Astrocyte of the spinal cord (primary cell): ENCODE measurements at places on chromosomes 12 and 14.

DNA sequence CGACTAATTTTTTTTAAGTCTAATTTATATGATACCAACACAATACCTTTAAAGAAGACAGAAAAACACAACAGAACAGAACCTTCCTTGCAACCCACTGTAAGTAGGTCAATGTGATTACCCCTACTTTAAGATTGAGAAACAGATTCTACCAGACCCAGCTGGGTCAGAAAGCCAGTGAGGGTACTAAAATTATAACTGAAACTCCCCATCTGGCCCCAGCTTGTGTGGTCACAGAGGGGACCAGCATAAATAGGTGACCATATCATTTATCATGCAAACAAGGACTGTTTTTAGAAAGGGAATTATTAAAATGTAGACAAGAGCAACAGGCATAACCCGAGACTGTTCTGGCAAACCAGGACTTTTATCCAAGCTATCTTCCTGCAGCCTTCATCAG lies 30.1 kb upstream of the FRMD6 start:
- DNase-seq = no peak

GRCh38 chr12:117113231-117113630 lies 14.0 kb upstream of the TESC start:
- no peak for DNase-seq

DNA sequence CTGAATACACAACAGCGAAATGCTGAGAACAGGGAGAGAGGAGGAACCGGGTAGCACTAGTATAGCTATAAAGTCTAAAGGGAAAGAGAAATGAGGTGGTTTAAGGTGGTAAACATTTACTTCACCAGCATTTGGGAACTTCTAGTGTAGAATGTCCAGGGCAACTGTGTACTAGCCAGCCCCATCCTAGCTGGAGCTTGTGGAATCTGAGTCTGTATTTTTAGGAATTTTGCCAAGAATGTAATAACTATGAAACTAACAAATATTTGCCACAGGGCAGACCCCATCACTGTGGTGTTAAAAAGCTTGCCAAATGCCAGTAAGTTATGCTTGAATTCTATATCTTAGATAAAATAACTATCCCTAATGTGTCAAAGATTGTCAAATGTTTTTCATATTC lies 398.9 kb upstream of the MIS18BP1 start:
- DNase-seq = peak; percentile 27

DNA sequence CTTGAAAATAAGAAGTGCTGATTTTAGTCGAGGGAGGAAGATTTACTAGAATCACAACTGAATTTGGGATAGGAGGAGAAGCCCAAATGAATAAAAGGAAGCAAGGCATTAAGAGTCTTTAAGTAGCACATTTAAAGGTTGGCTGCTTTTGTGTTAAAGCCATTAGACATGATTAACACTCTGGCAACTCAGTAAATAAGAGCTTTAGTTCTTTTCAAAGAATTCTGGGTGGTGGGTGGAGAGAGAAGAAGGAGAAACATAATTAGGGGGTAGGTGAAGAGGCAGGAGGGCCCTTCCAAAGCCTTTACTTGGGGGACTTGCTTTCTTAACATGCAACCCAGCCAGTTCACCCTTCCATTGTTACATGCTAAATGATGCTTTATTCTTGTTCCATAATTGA lies 284.6 kb upstream of the SEL1L start:
- DNase-seq = no peak

DNA sequence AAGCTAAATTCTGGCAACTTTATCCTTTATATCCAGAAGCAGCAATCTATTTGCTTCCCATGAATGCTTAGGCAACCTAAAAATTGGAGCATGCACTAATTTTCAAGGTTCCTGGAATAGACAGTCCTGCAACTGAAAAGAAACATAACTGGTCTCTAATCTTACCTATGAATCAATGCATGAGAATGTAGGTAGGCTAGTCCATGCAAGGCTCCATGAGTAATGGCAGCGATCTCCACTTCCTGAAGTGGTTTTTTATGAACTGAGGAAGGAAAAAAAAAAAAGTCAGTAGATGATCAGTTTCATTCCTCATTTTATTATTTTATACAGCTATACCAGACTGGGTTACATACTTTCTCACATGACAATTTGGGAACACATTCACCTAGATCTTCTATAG lies 102.0 kb downstream of the PEBP1 start:
- peak; percentile 45 for DNase-seq

DNA sequence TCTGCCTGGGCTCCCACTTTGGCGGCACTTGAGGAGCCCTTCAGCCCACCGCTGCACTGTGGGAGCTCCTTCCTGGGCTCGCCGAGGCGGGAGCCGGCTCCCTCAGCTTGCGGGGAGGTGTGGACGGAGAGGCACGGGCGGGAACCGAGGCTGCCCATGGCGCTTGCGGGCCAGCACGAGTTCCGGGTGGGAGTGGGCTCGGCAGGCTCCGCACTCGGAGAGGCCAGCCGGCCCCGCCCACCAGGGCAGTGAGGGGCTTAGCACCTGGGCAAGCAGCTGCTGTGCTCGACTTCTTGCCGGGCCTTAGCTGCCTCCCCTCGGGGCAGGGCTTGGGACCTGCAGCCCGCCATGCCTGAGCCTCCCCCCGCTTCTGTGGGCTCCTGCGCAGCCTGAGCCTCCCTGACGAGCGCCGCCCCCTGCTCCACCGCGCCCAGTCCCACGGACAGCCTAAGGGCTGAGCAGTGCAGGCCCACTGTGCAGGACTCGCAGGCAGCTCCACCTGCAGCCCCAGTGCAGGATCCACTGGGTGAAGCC lies 44.6 kb downstream of the R3HDM2 start:
- no peak for DNase-seq

- DNase-seq = no peak
Observed at GRCh38 chr12:55659486-55660385, 23.0 kb downstream of the OR10P1 start.

DNA sequence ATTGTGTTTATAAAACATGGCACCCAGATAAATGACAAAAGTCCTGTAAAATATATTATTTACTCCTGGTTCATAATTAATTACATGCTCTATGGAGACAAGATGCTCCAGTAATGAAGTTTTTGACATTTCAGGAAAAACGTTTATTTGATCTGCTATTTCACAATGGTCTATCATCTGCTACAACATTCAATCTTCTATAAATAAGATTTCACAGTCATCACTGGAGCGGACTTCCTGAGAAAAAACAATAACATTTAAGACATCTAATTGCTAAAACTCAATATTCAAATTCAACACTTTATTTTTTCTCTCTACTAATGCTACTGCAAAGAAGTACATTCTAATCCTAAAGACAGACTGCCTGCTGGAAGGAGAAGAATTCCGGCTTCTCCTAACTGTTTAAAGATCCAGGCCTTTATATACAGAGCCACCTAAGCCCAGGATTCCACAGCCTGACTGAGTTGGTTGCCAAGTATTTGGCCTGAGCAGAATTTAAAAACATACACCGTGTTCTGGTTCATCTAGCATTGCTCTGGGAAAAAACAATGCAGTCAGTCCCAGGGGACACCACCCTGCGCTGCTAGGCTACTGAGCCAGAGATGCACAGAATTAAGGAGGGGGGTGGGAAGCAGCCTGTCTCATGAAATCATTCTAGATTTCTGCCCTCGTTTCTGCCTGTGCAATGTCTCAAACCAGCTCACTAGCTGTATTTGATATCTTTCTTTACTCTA lies 58.0 kb downstream of the TMTC1 start:
- DNase-seq = peak; percentile 89

DNA sequence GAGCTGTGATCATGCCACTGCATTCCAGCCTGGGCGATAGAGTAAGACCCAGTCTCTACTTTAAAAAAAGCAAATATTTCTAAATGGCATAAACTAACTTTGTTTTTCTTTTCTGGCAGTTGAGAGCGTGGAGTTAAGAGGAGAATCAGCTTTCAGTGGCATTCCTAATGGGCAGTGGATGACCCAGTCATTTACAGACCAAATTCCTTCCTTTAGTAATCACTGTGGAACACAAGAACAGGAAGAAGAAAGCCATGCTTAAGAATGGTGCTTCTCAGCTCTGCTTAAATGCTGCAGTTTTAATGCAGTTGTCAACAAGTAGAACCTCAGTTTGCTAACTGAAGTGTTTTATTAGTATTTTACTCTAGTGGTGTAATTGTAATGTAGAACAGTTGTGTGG lies 21.2 kb downstream of the TDG start:
- peak; percentile 73 for DNase-seq

DNA sequence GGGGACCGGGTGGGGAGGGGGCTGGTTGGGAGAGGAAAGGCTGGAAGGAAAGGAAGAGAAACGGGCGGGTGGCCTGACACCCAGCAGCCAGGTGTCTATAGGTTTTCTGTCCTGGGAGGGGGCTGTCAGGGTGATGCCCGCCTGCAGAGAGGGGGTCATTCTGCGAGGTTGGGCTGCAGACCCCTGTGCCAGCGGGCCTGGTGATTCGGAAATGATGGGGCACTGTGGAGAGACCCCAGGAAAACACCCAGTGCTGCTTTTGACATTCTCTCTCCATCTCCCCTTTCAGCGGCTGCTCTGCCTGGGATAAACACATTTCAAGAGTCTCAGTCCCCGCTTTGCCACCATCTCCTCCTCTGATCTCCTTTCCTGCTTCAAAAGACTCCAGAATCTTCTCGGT lies 168.5 kb upstream of the RTL1 start:
- no peak for DNase-seq

DNA sequence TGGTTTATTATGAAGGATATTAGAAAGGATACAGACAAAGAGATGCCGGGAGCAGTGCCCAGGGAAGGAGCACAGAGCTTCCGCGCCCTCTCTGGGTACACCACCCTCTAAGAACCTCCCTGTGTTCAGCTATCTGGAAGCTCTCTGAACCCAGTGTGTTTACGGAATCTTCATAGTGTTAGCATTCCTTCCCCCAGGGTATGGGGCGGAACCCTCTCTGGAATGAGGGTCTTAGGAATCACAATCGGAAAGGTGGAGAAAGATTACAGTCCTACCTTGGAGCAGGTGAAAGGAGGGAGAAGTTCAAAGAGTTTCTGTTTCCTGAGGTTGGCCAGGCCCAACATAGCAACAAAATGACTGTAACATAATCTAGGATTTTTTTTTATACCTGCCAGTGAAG lies 6.8 kb upstream of the NUDT4 start:
- no peak for DNase-seq

DNA sequence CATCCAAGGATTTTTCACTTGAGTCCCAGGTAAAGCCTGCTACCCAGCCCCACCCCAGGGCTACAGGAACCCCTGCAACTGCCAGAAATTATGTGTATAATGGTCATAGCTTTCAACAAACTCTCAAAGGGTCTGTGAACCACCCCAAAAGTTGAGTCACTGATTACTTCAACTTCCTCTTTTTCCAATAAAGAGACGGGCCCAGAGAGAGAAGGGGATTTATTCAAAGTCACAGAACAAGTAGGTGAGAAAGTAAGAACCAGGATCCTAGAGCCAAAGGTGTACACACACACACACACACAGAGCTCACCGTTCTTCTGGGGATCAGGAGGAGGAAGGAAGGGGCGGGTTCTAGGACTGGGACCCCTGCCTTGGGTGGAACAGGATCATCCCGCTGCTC lies 4.8 kb upstream of the ITPK1 start:
- no peak for DNase-seq

DNA sequence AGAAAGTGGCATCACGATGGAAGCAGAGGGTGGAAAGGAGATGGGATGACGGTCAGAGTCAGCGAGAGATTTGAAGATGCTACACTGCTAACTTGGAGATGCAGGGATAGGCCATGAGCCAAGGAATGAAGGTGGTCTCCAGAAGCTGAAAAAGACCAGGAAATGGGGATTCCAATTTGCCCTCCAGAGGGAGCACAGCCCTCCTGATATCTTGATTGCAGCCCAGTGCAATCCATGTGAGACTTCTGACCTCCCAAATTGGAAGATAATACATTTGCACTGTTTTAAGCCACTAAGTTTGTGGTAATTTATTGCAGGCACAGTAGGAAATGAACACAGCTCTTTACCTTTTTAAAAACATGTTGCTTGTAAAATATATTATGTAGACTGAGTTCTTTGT lies 549.5 kb downstream of the VRK1 start:
- no peak for DNase-seq

GRCh38 chr12:41034686-41035085 lies 153.4 kb upstream of the PDZRN4 start:
- peak; percentile 33 for DNase-seq

GRCh38 chr14:103524002-103524935 lies 1.6 kb upstream of the CKB start:
- no peak for DNase-seq

DNA sequence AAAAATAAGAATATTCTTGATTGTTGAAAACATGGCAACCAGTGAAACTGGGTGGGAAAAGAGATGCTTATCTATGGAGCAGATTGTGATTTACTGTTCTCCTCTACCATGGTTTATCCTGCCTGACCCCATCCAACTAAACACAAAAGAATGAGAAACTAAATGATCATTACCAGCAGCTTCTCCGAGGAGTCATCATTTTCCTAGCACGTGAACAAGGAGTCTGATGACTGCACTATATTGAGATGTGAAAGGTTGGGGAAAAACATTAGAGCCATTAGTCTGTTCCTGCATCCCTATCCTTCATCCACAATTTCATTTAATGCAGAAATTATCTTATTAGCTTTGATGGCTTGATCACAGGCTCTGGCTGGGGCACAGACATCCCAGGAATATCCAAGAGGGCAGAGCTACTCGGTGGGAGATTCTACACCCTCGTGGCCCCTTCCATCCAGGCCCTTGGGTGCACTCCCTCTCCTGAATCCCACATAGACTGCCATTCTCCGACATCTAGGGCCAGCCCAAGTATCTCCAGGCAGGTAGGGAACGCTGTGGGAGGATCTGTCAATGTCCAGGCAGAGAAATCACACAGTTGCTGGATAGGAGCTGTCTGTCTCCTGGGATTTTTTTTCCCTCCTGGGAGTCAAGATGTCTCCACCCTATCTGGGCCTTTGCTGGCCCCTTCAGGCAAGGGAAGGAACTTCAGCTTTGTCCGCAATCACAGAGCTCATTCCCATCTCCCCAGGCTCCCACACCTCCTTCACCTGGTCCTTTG lies 43.3 kb upstream of the DHRS4 start:
- DNase-seq = peak; percentile 48

- peak; percentile 55 for DNase-seq
Observed at GRCh38 chr12:40946612-40947194, 241.4 kb upstream of the PDZRN4 start.

DNA sequence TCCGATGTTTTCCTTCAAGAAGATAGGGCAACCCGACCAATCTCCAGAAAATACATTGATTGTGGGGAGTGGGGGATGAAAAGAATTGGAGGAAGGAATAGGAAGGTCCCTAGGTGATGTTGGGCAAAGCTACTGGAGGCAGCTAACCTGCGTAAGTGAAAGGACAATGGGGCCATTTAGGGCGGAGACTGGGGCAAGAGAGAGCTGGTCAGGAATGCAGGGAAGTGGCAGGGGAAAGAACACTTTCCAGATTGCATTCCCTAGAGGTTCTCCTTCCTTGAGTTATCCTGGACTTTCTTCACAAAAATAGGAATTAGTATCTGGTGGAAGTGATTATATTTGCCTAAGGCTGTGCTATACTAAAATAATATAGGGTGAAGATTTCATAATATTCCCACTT lies 151.8 kb upstream of the HMGA2 start:
- DNase-seq = no peak

GRCh38 chr12:117026343-117026742 lies 72.9 kb downstream of the TESC start:
- no peak for DNase-seq
